Cardiac muscle cell (in vitro differentiated cells and primary cell): ENCODE measurements at places on chromosomes 16 and 17.

GRCh38 chr17:13728781-13729180, 127.1 kb upstream of the HS3ST3A1 start:
- no peak for DNase-seq

- DNase-seq = no peak
These were observed 6.0 kb downstream of the STAT5B start for GRCh38 chr17:42270170-42270535.

- DNase-seq = no peak
These were observed 8.9 kb upstream of the TMEM101 start for GRCh38 chr17:44023545-44024270.

DNA sequence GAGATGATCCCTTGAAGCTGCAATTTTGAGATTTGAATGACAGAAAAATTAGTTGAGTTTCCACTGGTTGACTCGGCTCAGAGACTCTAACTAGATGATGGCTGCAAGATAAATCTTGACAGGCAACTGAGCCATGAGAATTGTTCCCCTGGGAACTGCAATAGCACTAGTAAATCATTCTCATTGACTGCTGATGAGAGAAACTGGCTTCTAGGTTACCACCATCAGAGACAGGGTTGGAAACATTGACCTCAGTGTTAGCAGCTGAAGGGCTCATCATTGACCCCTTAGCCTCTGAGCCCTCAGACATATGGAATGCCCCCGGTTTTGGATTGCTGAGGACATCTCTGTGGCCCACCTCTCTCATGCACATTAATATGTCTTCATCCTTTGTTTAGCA, 125.4 kb upstream of the COX10 start:
- no peak for DNase-seq

DNA sequence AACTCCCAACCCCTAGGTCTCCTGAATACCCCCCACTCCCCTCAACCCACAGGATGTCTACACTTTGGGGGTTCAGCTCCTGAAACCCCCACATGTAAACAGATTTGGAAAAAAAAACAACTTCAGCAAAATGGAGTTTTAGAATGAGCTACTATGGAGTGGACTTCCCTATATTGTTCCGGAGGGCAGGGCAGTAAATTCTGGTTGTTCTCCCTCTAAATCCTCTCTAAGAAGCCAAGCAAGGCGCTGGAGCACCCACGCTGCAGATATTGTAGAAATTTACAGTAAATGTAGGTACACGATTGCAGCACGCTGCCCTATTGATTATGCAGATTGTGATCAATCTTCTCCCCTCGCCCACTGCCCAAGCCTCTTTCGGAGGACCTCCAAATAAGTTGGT, 8.5 kb upstream of the ZFHX3 start:
- DNase-seq = peak; percentile 32

- DNase-seq = peak; percentile 6
These were observed 6.6 kb upstream of the BMERB1 start for GRCh38 chr16:15427648-15428239.

DNA sequence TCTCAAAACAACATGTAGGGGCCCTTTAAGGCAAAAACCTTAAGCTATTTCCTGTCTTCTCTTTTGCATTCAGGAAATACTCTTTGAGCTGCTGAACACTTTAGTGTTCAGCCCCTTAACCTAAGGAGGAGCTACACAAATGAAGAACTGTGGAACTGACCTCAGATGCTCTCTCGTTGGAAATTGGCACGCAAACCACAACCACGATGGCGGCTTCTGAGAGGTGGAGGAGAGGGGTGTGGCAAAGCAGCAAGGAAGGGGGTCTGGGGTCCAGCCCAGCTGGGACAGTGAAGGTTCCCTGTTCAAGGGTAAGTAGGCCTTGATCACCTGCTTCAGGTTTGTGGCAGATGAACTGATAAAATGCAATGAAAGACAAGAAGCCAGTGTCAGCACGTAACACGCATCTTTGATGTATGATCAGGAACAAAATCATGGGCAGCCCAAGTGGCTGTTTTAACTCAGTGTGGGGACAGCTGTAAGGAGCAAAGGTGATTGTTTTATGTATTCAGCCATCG, 291.6 kb upstream of the TNRC6C start:
- no peak for DNase-seq

DNA sequence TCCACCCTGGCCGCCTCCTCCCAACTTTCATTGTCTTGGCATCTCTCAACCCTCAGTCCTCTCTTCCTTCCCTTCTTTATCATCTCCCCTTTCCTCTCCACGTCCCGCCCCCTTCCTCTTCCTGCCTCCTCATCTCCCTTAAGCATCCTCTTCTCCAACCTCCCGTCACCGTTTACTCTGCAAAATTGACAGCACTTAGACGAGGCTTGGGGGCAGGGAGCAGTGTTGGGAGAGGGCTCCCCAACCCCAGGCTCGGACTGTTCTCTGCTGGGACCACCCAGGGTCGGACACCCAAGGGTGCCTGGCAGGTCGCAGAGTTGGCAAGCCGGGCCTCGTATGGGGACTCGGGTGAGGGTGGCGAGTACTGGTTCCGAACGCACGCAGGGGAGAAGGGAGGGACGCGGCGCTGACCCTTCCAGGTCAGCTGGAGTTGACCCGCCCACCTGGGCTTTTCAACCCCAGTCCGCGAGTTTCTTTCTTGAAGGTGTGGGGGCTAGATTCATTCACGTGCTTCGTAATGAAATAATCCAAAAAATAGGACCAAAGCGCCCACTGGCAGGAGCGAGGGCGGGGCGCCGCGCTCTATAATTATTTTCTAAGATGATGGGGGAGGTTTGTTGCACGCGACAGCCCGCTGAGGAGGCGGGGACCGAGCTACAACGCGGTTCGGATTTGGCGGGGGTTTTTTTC, 775 bp upstream of the PAGR1 start:
- DNase-seq = peak; percentile 23

GRCh38 chr17:38746849-38747462, 1.2 kb downstream of the PCGF2 start:
- DNase-seq = no peak
